ENCODE measurements at places on chromosomes 1 and 21.

DNA sequence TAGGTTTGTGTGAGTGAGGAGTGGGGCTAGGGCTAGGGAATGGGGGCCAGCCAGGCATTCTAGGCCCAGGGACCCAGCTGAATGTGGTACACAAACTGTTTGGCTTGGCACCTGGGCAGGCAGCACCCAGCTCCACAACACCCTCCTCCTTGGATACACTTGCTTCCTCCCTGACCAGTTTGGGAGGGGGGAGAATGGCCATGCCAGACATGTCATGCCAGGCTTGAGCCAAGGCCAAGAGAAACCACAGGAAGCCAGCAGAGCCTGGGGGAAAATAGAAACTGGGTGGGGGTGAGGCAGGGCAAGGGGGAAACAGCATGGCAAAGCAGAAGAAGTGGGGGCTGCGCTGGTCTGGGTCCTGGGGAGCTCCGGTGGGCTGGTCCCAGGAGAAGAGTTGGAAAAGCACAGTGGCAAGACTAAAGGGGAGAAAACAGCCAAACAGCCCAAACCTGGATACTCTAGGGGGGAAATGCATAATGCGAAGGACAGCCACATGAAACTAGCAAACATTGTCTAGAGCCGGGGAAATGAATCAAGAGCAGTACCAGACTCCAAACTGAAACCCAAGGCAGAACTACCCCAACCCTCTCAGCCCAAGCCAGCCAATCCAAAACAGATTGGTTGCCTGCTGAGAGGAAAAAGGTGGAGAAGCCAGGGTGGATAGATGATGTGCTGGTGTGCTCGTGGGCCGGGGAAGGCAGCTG, 47.9 kb downstream of the LGR6 start:
- DNase-seq, result no peak

GRCh38 chr1:198387587-198387986, 152.9 kb downstream of the ATP6V1G3 start:
- no peak for DNase-seq

DNA sequence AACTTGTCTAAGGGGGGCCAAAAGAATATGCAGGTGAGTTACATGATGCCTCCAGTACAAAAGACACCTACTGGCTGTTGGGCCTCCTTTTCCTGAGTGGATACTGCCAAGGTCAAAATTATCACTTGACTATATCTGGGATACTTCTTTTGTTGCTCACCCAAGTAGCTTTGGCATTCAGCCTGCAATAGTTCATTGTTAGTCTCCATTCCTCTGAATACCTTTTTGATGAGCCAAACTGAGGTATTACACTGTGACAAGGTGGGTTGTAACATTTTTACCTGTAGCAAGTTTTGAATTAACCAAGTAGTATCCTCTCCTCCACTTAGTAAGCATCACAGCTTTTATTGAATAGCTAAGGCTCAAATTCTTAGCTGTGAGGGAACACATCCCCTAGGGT, 408.0 kb downstream of the LRRIQ3 start:
- no peak for DNase-seq

- DNase-seq, result no peak
These were observed 153.5 kb downstream of the HLX start for GRCh38 chr1:221032637-221033280.

GRCh38 chr1:115826628-115827027, 14.3 kb downstream of the NHLH2 start:
- DNase-seq, result no peak

DNA sequence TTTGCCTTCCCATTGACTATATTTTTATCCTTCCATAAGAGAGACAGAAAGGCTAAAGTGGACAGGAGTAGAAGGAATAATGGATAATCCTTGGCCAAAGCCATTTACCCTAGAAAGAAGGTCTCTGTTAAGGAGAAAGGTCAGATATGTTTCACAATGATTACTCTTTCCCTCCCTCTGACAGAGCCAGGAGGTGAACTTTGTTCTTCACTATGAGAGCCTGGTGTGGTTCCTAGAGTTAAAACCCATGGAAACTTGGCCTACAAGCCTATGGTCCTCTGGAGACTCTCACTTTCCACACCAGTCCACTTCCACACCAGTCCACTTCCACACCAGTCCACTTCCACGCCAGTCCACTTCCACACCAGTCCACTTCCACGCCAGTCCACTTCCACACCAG, 479.9 kb upstream of the ZP4 start:
- DNase-seq, result no peak

DNA sequence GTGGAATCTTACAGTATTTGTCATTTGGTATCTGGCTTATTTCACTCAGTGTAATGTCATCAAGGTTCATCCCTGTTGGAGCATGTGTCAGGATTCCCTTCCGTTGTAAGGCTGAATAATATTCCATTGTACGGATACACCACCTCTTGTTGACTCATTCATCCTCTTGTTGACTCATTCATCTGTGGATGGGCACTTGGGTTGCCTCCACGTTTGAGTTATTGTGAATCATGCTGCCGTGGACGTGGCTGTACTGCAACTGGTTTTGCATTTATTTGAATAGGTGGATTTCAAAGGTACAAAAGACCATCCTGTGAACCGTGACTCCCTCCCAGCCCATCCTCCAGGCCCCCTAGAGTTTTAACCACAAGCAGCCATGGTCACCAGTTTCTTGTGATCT, 11.9 kb upstream of the TCP10L start:
- DNase-seq, result no peak

- no peak for DNase-seq
These were observed 37.7 kb upstream of the ATG4C start for GRCh38 chr1:62746086-62746808.

- DNase-seq, result no peak
These were observed 32.4 kb upstream of the ENO1 start for GRCh38 chr1:8910914-8911313.

DNA sequence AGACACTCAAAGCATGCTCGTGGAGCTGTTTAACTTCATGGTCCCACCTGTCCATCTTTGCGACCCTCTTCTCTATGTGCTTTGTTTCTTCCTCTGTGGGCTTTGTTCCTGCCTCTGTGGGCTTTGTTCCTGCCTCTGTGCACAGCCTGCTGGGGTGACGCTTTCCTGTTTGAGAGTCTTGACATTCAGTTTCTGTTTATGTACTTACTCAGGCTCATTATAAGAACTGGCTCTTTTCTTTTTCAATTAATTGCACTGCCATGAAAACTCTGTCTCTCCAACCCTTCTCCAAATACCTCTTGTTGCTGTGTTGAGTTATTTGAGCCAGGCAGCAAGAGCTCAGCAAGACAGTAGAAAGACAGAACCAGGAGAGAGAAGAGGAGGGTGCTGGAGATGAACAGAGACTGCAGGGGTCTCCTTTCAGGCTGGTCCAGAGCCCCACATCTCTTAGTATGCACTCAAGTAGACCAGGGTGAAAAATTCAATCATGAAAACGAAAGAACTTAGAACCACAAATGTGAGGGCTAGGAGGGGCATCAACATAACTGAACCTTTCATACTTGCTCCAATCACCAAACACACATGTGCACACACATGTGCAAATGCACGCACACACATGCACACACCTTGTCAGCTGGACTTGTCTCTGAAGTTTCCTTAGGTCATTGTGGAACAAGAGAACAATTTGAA, 88.3 kb upstream of the SGIP1 start:
- peak; percentile 47 for DNase-seq

DNA sequence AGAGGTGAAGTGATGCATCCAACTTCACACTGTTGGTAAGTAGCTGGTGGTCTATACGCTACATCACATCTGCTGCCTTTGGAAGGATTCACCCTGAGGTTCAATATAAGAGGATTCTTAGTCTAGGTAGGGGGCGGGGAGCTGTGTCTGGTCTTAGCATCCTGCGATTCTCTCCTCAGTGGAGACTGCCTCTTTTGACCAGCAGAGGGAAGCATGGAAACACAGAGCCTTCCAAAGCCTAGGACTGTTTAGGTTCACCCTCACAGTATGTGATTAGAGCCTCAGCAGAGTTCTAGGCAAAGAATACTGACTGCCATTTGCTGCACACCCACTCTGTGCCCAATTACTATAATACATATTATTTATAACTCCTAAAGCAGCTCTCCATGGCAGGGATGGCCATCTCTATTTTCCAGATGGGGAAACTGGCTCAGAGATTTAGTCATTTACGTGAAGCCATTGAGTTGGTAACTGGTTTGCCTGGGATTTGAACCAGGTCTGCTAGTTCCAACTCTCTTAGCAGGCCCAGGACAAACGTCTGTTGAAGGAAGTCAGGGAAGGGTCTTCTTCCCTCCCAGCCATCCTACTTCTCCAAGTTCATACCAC, 28.9 kb upstream of the EFCAB14 start:
- DNase-seq, result no peak

GRCh38 chr1:53081384-53082066, 19.5 kb downstream of the PODN start:
- no peak for DNase-seq

GRCh38 chr1:246051909-246052518, 455.1 kb downstream of the SMYD3 start:
- DNase-seq, result no peak

GRCh38 chr1:20787840-20788795, 1.0 kb upstream of the HP1BP3 start:
- no peak for DNase-seq

DNA sequence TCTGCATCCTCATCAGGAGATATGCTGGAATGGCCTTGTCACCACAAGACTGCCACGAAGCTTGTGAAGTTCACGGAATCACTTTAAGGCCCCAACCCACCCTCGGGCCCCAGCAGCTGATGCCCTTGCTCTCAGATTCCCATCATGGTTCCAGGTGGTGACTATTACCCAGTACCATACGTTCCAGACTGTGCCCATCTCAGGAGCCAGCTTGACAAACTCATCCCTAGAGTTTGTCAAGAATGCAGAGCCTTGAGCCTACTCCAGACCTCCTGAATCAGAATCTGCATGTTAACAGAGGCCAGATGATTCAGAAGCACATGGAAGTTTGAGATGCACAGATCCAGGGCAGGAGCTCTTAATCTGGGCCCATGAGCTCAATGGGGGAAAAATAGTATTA, 53.9 kb upstream of the RBM15 start:
- DNase-seq, result no peak

DNA sequence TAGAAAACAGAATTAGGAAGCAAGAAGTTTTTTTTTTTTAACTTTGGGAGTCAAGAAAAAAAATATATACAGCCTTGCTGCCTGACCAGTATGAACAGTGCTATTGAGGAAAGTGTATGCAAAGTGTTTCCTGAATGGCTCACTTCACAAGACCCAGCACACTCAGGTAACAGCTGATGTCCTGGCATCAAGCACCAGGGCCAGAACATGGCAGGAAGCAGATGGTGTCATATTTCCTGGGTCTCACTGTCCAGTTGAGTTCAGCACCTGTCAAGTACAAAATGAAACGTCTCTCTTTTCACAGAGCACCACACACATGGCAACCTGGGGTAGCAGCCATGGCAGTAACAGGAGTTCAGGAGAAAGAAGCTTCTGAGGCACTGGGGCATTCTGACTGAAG, 372.3 kb downstream of the TTLL7 start:
- no peak for DNase-seq

DNA sequence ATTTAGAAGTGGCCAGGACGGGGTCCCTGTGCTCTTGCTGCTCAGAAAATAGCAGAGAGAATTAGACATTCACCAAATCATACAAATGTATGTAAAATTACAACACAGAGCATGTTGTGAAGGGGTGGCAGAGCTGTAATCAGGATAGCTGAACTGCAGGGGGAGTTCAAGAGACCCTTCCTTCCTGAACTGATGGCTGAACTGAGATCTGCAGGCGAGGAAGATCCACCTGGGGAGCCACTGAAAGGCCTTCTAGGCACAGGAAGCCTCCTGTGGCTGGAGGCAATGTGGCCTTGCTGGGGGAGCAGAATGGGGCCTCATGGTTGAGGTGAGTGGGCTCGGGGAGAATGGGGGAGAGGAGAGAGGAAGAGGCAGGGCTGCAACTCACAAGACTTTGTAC, 216.5 kb downstream of the PRDM2 start:
- no peak for DNase-seq

DNA sequence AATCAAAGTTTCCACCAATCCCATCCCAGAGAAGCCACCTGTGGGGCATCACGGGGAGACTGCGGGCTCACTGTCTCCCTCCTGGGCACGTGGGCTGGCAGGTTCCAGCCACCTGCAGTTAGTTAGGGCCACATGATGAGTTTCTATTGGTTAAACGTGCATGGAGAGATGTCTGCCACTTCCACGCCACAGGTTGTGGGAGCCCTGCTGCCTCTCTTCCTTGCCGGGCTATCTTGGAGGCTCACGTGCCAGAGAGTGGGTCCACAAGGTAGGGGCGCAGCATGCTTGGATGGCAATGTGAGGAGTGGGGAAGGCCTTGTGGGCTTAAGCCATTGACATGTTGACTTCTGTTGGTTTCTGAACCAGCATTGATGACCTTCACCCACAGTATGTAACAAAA, 3.5 kb downstream of the KRTAP10-7 start:
- DNase-seq, result no peak

- peak; percentile 59 for DNase-seq
These were observed 5.1 kb downstream of the TMEM201 start for GRCh38 chr1:9593492-9594465.

GRCh38 chr1:41941381-41941780, 22.7 kb upstream of the HIVEP3 start:
- DNase-seq, result no peak

- DNase-seq, result peak; percentile 97
These were observed 958 bp upstream of the CKS1B start for GRCh38 chr1:154973344-154974101.

- DNase-seq, result peak; percentile 72
These were observed at the start of gene OLFML3 for GRCh38 chr1:113978863-113979702. TSS of gene OLFML3 (plus strand) at chr1:113979474. CDS start at chr1:113979517, 43 bp downstream.

GRCh38 chr1:215786997-215787396, 219.9 kb downstream of the KCTD3 start:
- DNase-seq, result no peak

GRCh38 chr1:206505702-206506355, 1.5 kb upstream of the RASSF5 start:
- no peak for DNase-seq

- DNase-seq, result peak; percentile 29
These were observed 41.5 kb downstream of the PTPRC start for GRCh38 chr1:198680174-198680875.

- no peak for DNase-seq
These were observed 272.9 kb upstream of the C1orf105 start for GRCh38 chr1:172147541-172147940.

DNA sequence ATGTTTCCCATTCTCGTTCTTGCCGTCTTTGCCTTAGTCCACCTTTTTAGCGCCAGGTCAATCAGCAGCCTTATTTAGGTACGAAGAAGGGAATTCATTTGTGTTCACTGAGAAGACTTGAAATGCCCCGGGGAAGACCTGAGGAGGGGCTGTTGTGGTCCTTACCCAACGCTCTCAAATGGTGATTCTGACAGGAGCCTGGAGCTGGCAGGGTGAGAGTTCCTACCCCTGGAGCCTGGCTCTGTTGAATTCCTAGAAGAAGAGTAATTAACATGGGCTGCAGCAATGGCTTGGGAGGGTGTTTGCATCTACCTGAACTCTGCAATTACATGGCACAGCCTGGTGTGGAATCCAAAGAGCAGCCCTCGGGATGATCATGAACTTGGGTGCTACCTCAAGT, 76.9 kb upstream of the DSCAM start:
- DNase-seq, result no peak

- no peak for DNase-seq
These were observed 1.1 kb downstream of the ARV1 start for GRCh38 chr1:230979952-230980351.

GRCh38 chr1:7642781-7643529, 128.1 kb upstream of the VAMP3 start:
- no peak for DNase-seq

- peak; percentile 67 for DNase-seq
These were observed 597 bp downstream of the PKN2 start for GRCh38 chr1:88684482-88685258.

- DNase-seq, result no peak
These were observed 29.5 kb downstream of the HLX start for GRCh38 chr1:220908757-220909156.
